ENCODE measurements at places on chromosomes 12 and 14.

- DNase-seq = no peak
Measured at GRCh38 chr14:22047115-22047514, 373.5 kb upstream of the OR4E1 start.

DNA sequence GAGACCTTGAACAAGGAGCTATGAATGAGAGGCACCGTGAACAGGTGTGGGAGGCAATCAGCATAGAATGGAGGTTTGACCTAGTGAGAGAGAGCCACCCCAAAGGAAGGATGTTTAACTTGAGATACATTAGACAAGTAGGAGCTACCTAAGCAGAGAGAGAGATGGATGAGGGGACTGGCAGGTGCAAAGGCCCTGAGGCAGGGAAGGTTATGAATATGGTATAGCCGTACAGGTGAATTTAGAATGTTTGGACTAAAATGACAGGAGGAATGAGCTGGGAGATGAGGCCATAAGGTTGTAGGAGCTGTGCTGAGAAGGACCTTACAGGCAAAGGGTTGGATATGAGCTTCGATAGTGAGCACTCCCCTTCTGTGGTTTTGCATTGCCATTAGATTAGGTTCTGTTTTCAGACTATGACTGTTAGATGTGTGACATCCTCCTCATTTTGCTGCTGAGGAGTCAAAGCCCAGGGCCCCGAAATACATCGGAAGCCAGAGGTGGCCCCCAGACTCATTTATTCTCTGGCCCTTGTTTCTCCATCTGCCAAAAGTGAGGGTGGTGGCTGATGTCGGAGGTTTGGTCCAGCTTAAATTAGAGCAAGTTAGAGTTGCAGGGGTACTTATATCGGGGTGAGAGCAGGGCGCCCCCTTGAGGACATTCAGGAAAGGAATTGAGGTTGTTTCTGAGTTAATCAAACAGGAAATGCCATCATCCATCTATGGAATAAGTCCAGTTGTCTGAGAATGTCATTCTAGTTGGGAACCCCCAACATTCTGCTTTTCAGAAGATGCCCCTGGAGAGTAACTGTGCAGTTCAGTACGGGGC lies 29.4 kb downstream of the SLC24A4 start:
- DNase-seq = peak; percentile 2

DNA sequence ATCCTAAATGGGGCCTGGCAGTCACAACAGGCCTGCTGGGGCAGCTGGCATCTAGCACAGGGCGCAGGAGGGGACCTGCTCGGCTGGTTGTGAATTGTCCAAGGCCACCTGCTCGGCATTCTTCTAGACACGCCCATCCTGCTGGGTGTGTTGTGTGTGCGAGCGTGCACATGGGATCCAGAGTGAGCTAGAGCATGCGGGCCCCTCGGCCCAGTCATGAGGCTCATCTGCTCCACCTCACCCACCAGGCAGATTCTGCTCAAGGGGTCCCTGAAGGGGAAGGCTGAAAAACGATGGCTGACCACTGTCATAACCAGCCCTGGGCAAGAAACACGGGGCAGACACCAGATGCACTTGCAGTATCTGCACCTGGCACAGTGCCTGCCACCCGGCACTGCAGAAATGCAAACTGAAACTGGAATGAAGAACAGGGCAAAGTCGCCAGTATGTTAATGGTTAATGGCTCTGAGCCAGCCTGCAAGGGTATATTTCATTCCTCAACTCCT lies 31.8 kb downstream of the MAX start:
- no peak for DNase-seq

GRCh38 chr12:2052826-2053678 lies at the start of gene CACNA1C:
Gene CACNA1C, plus strand, starts transcription at chr12:2052987. Its CDS starts 576 bp downstream, at chr12:2053563.
- peak; percentile 38 for DNase-seq

- DNase-seq = peak; percentile 28
Measured at GRCh38 chr12:57430112-57430930, 522 bp downstream of the R3HDM2 start.

GRCh38 chr12:65728848-65729793 lies 95.2 kb upstream of the HMGA2 start:
- no peak for DNase-seq

DNA sequence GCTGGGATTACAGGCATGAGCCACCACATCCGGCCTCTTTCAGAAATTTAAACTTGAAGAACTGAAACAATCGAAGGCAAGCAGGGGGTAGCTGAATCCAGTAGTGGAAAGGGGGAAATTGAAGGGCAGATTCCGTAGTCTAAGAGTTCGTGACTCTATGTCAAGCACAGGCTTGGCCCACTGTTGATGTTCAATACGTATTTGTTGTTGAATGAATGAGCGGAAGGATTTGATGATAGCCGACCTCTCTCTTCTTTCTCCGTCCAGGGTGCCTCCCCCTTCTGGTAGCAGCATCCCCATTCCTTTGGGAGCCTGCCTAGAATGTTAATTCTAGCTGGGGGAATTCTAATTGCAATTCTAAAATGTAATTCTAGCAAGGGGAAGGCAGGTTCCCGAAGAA lies 59.8 kb upstream of the MED13L start:
- no peak for DNase-seq

DNA sequence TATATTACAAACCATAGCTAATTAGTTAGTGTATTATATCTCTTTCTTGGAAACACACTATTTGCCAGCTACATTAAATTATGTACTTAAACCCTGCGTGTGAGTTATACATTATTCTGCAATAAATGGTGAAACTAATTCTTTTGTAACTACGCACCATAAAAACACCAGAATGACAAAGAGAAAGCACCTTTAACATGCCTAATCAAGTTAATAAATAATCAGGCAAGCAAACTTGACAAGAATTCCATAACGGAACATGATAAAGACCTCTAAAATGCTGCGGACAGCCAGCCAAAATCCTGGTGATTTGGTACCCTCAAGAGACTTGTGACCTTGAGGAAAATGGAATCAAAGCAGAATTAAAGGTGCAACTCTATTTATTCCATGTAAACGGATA lies 375.3 kb upstream of the KITLG start:
- no peak for DNase-seq

- no peak for DNase-seq
Measured at GRCh38 chr12:27511723-27512045, 12.3 kb upstream of the PPFIBP1 start.

GRCh38 chr12:69897744-69898143 lies 72.7 kb downstream of the MYRFL start:
- DNase-seq = no peak

DNA sequence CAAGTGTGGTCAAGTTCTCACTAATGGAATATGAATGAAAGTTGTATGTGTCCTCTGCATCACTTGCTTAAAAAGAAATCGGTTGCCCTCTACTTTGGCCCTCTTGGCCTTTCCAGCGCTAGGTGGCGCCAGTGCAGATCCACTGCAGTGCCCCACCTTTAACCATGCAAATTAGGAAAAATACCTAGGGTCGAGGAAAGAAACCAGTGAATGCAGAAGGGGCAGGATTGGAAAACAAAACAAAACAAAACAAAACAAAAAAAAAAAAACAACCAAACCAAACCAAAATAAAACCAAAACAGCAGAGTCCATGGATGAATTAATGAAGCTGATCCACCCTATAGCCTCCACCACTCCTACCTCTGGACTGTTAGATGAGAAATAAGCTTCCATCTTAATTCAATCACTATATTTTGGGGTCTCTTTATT lies 12.9 kb upstream of the NEMF start:
- peak; percentile 80 for DNase-seq

- no peak for DNase-seq
Measured at GRCh38 chr14:85106506-85106905, 423.4 kb upstream of the FLRT2 start.

- DNase-seq = no peak
Measured at GRCh38 chr12:3607039-3607720, 116.2 kb downstream of the PRMT8 start.

- DNase-seq = no peak
Measured at GRCh38 chr12:79055926-79056674, 191.5 kb downstream of the SYT1 start.

DNA sequence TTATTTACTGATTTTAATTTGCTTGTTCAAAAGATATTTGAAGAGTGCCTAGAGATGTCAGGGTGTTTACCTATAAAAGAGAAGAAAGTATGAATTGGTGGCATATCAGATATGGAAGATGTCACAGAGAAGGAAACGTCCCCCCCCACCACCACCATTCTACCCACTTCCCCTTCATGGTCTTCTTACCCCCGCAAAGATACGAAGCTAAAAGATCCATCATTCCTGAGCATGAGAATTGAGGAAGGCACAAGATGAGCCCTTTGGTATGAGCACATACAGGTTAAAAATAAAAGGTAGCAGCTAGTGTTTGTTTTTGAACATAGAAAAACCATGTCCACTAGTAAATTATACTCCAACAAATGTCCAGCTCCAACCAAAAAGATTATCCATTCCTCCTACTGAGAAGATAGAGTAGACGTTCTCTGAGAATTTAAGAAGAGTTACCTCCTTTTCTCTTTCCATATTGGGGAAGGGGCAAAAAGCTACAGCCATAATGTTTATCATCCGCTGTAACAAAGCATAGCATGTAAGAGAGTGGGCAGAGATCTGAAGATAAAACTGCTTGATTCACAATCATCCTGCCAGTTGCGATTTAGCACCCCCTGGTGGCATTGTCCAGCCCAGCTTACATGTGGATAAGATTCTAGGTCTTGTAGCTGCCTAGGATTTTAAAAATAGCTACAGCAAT lies 29.1 kb downstream of the NFYB start:
- peak; percentile 85 for DNase-seq

DNA sequence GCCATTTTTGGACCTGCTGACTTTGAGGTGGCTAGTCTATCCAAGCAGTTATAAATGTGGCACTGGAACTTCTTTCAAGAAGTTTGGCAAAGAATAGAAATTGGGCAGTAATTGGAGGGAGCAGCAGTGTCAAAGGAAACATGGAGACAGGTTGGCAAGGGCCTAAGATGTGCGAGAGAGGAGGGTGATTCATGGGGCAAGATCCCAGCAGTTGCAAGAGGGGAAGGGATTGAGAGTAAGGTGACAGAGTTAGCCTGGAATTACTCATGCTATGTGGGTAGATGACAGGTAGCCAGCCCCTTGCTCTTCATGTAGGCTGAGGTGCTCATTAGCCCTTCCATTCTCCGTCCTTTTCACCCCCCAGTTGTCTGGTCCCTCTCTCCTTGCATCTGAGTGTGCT lies 42.2 kb downstream of the FBXL14 start:
- DNase-seq = no peak

DNA sequence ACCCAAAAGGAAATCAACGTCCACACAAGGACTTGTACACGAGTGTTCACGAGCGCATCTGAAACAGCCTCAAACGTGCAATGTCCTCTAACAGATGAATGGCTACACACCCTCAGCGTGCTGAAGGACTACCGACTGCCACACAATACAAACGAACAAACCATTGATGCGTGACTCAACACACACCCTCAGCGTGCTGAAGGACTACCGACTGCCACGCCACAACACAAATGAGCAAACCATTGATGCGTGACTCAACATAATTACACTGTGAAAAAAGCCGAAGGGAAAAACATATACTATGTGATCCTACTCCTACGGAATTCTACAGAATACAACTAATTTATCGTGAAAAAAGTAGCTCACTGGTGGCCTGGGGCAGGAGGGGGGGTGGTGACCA lies 25.1 kb upstream of the BTBD6 start:
- no peak for DNase-seq

DNA sequence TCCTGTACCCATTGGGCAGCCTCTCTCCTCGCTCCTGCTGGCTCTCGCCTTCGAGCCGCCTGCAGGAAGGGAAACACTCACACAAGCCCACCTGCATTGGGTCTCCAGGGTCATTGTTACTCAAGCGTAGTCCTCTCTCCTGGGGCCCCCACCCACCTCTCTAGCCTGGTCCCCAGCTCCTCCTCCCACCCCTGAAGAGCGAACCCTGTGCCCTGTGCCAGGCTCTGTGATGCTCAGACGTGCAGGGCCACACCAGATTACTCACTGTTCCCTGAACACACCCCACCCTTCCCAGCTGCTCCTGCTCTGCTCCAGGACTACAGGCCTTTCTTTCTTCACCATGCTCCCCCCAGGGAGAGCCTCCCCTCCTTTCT lies 88.1 kb downstream of the NINJ2 start:
- no peak for DNase-seq

- DNase-seq = no peak
Measured at GRCh38 chr12:52029685-52030084, 21.6 kb upstream of the NR4A1 start.

DNA sequence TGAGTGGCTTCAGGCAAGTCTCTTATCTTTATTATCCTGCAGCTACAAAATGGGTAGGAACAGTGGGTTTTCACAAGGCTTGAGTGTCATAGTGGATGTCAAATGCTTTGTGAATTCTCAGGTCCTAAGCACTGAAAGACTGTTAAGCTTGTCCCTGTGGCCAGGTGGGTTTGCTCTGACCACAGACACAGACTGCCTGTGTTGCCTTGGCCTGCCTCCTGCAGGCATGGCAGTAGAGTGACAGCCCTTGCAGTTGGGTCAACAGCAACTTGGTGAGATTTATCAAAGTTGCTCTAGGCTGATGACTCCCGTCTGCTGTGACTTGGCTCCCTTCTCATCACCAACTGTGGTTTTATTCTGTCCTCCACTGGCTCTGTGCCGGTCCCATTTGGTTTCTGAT lies 520.0 kb upstream of the CCDC196 start:
- no peak for DNase-seq

GRCh38 chr12:104480012-104480411 lies 23.3 kb downstream of the CHST11 start:
- no peak for DNase-seq

DNA sequence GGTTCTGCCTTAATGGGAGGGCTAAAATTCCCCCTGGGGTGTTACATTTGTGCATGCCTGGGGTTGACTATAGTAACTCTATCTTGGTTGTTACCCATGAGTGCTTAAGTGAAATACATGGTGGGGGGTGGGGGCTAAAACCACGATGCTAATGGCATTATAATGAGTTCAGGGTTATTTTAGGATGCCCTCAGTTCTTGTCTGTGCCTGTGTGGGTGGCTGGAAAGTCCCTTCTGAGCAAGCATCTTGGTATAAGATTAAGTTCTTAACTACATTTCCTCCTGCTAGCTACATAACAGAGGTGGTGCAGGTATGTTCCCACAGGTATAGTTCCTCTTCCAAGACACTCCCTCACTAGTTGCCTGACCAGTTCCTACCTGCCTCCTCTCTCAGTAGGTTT lies 822.3 kb downstream of the LRFN5 start:
- no peak for DNase-seq

DNA sequence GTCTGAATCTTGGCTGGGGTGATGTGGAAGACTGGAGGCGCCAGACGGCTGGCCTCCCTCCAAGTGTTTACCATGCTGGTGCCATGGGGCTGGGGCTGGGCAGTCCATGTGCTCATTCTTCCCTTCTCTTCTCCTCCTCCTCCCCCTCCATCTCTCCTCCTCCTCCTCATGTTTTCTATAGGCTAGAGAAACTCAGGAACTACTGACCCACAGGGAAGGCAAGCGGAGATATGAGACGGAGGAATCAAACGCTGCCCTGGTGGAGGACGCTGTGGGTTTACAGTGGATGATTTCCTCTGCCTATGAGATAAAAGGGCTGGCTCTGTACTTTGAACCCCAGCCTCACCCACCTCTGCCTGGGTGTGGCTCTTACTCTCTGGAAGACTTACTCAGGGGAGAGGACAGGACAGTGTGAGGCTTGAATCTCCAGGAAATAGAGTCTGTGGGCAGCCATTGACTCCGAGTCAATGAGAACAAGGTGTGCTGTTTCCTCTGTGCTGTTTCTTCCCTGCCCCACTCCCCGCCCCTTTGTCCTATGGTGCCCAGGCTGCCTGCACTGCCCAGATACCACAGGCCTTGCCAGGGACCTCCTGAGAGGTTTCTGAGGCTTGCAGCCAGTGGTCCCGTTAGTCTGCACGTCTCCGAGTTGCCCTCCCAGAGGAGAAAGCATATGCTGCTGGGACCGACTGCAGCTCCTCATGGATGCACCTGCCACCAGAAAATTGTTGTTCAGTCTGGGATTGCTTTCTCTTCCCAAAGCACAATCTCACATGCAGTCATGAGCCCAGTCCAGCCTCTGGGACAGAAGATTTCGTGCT lies 132.6 kb upstream of the ARHGAP5 start:
- no peak for DNase-seq
